CD14-positive monocyte (primary cell): ENCODE measurements at places on chromosomes 2 and 18.

DNA sequence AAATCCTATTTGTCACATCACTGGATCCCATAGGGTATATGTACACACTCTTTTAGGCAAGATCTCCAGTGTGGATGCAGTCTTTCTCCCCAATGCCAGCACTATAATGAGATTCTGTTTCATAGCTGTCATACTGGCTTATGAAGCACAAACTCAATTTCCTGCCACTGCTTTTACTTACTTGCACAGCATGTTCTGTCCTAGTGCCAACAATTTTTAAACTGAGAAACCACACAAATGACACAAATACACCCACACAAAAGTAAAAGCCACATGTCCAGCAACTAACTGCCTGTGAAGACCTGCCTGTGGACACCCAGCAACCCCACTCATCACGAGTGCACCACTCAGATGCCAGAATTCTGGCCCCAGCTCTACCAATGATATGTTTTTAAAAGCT lies 29.6 kb upstream of the RNU4ATAC start:
- no peak overlapping the region for H3K27ac ChIP-seq
- H3K4me3 ChIP-seq, result no peak overlapping the region
- H3K36me3 ChIP-seq, result peaks cover 81% of the 10 kb centered on the region

- H3K4me1 ChIP-seq, result no peaks in the 10 kb centered on the region
- no peaks in the 10 kb centered on the region for H3K27me3 ChIP-seq
- no peak overlapping the region for H3K4me3 ChIP-seq
- DNase-seq, result no peak
Measured at GRCh38 chr2:120525056-120526046, 179.4 kb downstream of the INHBB start.

DNA sequence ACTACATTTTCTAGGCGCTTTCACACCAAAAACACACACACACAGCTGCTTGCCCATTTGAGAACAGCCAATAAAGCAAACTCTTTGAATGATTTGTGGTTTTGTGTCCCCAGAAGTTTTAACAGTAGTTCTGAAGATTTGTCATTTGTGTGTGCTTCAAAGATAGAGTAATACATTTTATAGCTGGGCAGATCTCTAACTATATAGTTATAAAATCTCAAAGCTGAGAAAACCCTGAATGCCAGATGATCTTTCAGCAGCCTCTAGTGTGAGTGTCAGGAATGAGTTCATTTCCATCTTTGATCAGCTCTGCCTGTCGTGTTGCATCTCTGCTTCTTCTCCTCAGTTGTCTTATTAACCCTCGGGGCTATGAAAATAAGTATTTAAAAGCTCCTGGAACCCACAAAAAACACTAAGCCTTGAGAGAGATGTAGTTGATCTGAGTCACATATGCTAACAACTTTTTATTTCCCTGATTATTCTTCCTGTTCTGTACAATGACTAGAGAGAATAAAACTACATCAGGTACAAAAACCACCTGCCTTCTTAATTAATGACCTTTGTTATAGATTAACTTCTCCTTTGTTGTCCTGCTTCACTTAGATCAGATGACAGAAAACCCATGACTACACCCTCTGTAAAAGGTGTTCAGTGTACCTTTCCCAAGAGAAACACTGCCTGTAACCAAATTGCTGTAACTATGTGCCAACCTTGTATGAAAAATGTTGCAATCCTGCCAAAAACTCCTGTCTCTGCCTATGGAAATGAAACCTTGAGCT lies 30.0 kb upstream of the SLC3A1 start:
- peaks cover 5% of the 10 kb centered on the region for H3K4me1 ChIP-seq
- DNase-seq, result no peak
- no peak overlapping the region for H3K27ac ChIP-seq
- H3K4me3 ChIP-seq, result no peak overlapping the region

DNA sequence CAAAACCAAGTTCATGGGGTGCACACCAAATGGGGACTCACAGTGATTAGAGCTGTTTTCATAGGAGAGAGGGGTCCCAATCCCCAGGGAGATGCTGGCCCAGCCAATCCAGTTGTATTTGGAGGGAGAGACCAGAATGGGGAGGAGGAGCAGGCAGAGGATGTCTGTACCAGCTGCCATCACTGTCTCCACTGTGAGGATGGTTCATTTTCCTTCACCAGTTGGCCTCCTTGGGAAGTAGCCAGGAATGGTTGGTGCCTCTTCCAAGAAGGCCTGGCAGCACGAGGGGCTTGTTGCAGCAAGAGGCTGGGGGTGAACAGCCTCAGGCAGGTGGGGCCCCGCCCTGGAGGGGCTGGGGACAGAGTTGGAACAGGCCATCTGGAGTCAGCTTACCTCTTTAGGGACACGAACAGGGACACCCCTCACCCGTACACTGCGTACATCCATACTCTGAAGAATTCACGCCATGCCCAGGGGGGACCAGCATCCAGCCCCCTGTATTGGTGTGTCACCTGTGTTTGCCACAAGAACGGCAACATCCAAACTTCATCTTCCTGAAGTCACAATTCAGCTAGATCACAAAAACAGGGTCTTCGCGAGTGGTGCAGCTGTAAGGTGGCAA lies 161.7 kb upstream of the ZNF236 start:
- no peaks in the 10 kb centered on the region for H3K36me3 ChIP-seq
- no peak overlapping the region for H3K4me3 ChIP-seq
- peaks cover 3% of the 10 kb centered on the region for H3K4me1 ChIP-seq
- DNase-seq, result no peak
- peaks cover 12% of the 10 kb centered on the region for H3K27me3 ChIP-seq
- H3K27ac ChIP-seq, result no peak overlapping the region

DNA sequence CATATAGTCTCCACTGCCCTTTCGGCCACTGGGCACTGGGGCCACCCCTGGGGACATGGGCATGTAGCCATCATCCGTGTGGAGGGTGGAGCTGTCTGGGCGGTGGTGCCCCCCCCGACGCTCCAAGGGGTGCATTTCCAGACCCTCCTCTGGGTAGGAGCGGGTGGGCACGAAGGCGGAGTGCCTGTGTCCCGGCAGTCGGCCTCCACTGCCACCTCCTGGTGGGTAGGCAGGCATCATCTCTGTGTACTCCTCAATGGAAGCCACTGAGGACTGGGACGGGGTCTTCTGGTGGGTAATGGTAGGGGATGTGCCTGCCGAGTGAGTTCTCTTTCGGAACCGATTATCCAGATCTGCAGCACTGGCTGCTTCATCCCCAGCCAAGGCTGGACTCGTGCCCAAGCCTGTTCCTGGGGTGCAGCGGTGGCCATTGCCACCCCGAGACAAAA lies 2.8 kb downstream of the IRS1 start:
- H3K27ac ChIP-seq, result no peak overlapping the region
- no peak overlapping the region for H3K4me3 ChIP-seq
- peaks cover 42% of the 10 kb centered on the region for H3K27me3 ChIP-seq
- DNase-seq, result no peak

DNA sequence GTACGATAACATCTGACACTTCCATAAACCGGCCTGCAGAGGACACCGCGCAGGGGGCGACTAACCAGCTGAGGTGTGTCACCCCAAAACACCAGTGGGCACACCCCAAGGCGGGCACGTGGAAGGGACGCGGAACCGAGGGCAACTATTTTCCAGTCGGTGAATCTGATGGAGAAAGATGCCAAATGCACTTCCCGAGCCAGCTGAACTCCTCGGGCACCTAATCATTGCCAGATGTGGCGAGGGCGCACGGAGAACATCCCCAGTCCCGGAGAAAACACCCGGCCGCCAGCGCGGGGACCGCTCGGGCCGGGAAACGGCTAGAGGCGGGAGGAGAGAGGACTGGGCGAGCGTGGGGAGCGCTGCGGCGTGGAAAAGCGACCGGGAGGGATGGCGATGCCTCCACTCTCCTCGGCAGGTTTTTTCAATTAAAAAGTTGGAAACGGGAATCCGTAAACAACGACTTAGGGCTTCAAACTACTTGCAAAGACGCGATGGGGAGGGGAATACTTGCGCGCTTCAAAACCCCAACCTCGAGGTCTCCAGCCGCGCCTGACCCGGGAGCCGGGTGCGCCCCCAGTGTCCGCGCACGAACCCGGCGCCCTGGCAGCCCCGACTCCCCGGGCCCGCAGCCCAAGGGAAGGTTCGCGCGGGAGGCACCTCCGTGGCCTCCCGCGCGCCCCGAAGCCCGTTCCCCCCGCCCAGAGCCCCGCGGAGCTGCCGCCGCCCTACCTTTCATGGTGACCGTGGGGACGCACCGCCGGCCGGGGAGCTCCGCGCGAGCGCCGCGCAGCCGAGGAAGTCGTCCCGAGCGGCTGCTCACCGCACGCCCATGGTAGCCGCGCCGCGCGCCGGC lies 497 bp downstream of the COLEC12 start:
- peak; percentile 9 for DNase-seq
- no peak overlapping the region for H3K27ac ChIP-seq
- H3K4me3 ChIP-seq, result peak overlapping the region; percentile 44

- no peaks in the 10 kb centered on the region for H3K36me3 ChIP-seq
- no peak for DNase-seq
- no peaks in the 10 kb centered on the region for H3K4me1 ChIP-seq
- no peak overlapping the region for H3K27ac ChIP-seq
- H3K27me3 ChIP-seq, result no peaks in the 10 kb centered on the region
Measured at GRCh38 chr18:8301427-8302172, 307.6 kb upstream of the RAB12 start.

GRCh38 chr2:237673130-237674001 lies 46.0 kb downstream of the LRRFIP1 start:
- H3K4me1 ChIP-seq, result peaks cover 66% of the 10 kb centered on the region
- no peaks in the 10 kb centered on the region for H3K36me3 ChIP-seq
- H3K4me3 ChIP-seq, result peak overlapping the region; percentile 75

- DNase-seq, result no peak
- H3K4me3 ChIP-seq, result no peak overlapping the region
- no peaks in the 10 kb centered on the region for H3K36me3 ChIP-seq
- no peak overlapping the region for H3K27ac ChIP-seq
- no peaks in the 10 kb centered on the region for H3K27me3 ChIP-seq
- no peaks in the 10 kb centered on the region for H3K4me1 ChIP-seq
Measured at GRCh38 chr2:2793925-2794560, 463.0 kb upstream of the MYT1L start.
